Renal pelvis (tissue), 12 donors: ENCODE measurements at places on chromosomes 3 and 15. TPM values are rescaled to one million over a fixed set of nuclear protein-coding genes. Genes with fewer than 3 reads are reported as not detected.

DNA sequence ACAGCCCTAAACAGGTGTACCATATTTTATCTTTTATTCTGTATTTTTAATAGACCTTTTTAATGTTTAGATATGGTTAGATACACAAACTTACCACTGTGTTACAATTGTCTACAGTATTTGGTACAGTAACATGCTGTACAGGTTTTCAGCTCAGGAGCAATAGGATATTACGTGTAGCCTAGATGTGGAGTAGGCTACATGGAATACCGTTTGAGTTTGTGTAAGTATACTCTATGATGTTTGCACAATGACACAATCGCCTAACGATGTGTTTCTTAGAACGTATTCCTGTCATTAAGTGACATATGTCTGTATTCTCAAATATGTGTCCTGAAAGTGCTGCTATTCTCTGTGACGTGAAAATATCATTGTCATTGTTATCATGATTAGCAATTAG, 62.6 kb downstream of the MFSD1 start:
- DNase-seq: no peak

- DNase-seq: no peak
Measured at GRCh38 chr3:108295421-108296175, 750 bp upstream of the HHLA2 start.

GRCh38 chr3:180223268-180223667, 186.5 kb upstream of the PEX5L start:
- DNase-seq: no peak

- DNase-seq: no peak
Measured at GRCh38 chr15:34360298-34360697, 6.7 kb downstream of the LPCAT4 start.

- no peak for DNase-seq
Measured at GRCh38 chr15:64461721-64462162, 1.4 kb downstream of the ZNF609 start.

DNA sequence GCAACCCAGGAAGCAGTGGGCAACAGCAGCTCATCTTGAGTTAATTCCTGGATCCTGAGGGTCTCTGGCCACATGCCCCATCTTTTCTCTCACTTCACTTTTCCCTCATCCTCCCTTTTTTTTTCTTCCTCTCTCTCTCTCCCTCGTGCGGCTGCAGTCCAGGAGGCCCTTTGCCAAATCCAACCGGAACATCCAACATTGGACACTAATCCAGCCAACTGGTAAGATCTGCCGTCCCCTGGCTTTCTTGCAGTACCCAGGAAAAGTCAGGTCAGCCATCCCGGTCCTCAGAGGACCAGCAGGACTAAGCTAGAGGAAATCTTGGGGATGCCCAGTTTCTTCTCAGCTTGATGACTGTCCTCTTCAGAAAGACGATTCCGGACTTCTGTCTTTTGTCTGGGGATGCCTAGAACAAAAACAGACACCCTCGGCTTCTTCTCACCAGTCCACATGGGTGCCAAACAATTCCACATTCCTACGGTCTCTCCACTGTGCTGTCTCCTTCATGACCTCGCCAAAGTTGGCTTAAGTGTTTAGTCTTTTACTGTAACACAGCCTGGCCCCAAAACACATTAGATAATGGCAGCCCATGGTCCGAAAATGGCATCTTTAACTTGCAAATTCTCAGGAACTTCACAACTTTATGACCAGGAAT, 115.6 kb downstream of the GSK3B start:
- no peak for DNase-seq

DNA sequence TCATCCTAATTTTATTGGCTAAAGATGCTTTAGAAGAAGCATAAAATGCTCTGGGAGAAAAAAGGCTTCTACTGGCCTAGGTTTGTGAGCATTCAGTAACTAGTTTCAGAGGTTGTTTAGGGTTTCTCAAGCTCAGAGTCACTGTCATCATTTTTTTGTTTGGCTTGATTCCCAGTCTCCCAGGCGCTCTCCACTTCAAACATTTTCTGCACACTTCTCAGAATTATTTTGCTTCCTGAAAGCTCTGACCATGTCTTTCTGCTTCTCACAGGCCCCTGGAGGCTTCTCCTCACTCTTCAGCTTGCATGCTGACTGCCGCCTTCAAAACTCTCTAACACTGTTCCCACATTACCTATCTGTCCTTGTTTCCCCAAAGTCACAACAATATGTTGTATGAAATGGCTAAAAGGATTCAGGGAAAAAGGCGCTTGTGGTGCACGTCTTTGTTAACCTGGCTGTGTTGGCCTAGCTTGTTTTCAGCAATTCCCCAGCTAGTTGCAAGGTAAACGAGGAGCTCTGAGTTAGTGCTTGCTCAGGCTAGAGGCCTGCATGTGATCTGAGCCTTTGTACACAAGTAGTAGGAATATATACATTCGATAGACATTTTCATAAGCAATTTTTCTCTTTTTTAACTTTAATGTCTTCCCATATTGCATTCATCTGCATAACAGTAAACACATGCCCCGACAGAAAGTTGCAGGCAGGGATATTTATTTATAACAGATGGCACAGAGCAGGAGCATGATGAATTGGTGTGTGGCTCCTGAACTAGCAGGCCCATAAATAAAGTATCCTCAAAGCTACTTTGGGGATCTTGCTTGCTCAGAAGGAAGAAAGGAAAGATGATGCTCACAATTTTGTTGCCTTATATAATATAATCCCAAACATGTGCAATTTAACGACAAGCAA, 129.2 kb upstream of the DPH6 start:
- no peak for DNase-seq

DNA sequence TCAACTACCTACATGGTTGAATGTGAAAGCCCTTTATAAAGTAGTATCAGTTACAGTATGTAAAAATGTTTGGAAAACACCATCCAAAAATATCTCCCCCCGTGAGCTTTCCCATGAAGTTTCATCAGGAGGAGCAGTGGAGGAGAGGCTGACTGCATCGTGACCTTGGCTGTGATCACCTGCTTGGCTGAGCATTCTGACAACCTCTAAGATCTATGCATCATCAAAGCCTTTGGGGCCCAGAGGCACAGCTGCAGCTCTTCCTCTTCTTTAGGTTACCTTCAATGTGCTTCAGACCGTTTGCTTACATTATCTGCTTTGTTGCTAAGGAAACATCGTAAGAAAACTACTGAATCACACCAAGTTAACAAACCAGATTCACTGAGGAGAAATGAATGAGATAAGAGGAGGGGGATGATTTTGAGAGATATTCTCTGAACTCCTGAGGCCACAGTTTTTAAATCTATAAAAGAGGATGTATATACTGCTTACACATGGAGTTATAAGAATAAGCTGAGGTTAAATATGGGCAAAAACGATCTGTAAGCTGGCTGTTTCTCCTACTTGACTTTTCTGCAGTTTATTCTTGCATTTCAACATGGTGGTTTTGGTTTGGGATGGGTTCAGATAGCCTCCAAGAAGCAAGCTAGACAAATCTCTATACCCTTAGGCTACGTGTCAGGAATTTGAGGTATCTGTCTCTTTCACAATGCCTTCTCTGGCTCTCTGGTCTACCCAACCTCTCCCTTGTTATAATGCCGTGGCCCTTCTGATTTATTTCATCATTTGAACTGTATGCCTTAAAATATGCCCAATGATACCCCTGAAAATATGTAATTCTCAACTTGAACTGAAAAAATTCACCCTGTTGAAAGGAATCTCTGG, 4.0 kb downstream of the GCSAM start:
- DNase-seq: peak; percentile 44

- DNase-seq: peak; percentile 47
Measured at GRCh38 chr3:169764312-169764881, 463 bp downstream of the TERC start.

- no peak for DNase-seq
Measured at GRCh38 chr15:40323953-40324937, 753 bp downstream of the INAFM2 start.

GRCh38 chr3:98814817-98815420, 51.8 kb downstream of the ST3GAL6 start:
- no peak for DNase-seq

- DNase-seq: no peak
Measured at GRCh38 chr3:128323206-128324081, 143.2 kb downstream of the DNAJB8 start.

GRCh38 chr3:50653937-50654595, 20.7 kb upstream of the DOCK3 start:
- DNase-seq: no peak

DNA sequence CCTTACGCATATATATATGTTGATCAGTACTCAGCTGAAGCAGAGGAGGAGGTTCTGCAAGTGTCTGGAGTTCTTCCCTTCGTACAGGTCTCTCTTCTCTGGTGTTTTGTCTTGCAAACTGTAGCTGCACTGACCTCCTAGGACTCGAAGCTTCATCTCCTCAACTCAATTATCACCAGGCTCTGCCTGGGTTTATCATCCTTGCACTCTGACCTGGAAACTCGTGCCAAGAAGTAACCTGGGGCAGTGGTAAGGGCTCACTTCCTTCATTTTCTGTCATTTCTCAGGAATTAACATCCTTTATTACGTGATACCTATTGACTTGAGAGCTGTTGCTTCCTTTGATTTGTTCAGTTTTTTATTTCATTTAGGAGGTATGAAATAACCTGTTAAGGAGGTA, 14.4 kb downstream of the REC114 start:
- no peak for DNase-seq

- no peak for DNase-seq
Measured at GRCh38 chr3:41041462-41041861, 157.8 kb upstream of the CTNNB1 start.

GRCh38 chr3:48215466-48215865, 7.8 kb upstream of the CAMP start:
- peak; percentile 55 for DNase-seq

GRCh38 chr3:141401095-141401494, 32.8 kb downstream of the ZBTB38 start:
- DNase-seq: no peak

DNA sequence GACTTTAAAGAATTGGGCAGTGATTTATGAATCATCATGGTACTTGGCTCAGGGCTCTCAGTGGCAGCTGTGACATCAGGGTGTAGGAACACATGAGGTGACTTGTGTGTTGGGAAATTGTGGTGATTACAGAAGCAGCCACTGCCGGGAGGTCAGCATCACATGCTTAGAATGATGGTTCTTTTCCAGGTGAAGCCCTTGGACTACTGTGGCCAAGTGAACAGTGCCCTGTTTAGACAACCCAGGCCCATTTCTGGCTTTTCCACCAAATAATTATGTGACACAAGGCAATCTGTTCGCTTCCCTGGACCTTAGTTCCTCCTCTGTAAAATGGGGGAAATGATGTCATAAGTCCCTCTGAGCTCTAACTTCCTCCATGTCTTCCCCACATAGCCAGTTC, 139.7 kb upstream of the ROPN1 start:
- DNase-seq: no peak

- DNase-seq: no peak
Measured at GRCh38 chr3:102444101-102444500, 9.3 kb downstream of the ZPLD1 start.

DNA sequence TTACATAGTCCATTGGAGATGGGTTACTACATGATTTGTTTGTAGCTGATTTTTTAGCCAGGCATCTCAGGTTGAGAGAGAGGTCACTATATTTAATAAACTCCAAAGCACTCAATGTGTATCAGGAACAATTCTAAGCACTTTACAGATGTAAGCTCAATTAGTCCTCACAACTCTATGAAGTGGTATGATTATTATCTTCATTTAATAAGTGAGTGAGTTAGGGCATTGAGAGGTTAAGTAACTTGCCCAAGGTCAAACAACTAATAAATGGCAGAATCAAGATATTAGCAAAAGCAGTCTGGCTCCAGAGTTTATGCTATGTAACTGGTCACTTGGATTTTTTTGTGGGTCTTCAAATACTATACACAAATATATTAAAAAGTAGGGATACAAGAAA, 56.3 kb upstream of the ABI3BP start:
- DNase-seq: no peak

GRCh38 chr15:65730549-65731172, 61.4 kb downstream of the DENND4A start:
- DNase-seq: no peak

DNA sequence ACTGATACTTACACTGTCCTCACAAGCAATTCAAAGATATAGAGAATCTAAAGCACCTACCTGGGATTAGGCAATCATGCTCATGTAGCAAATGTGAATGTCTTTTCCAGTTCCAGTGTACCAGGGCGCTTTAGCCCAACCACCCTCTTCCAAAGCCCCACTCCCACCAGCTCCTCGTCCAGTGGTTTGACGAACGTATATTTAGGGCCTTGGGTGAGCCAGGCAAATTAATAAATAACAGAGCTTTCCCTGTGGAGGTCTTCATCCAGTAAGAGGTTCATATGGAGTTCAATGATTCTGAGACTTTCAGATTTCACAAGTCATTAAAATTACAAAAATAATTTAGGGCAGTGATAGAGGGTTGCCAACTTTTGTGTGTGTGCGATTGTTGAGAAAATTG, 162.3 kb upstream of the C2CD4B start:
- no peak for DNase-seq

GRCh38 chr15:99404454-99404853, 153.2 kb downstream of the LRRC28 start:
- no peak for DNase-seq

DNA sequence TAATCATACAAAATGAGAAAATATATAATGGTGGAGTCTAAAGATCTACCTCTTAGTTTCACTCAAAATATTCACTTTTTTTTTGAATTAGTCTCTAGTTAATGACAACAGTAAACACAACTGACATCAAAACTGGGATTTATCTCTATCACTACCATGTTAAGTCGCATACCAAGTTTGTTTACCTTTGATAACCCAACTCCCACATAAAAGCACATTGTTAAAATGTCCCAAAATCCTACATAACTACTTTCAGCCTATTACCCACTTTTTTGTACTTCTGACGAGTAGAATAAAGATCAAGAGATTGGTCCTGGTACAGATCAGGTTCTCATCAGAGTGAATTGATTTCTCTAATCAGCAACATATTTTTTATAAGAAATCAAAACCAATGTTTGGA, 518.5 kb downstream of the EPHA3 start:
- no peak for DNase-seq

DNA sequence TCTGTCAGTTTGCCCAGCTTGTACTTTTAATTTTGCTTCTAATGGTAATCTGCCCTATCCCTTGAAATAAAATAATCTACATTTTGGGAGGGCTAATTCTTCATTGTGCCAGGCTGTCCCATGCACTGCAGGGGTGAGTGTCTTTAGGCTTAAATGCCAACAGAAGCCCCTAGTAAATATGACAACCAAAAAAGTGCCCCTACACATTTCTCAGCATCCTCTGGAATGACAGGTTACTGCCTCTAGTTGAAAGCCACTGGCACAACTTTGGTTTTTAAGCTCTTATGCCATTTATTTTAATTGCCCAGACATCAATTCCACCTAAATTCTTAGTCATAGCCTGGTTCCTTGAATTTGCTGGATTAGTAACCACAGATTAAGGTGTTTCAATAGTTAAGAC, 3.4 kb downstream of the EPM2AIP1 start:
- DNase-seq: no peak

GRCh38 chr3:60294181-60294580, 957.1 kb downstream of the FHIT start:
- no peak for DNase-seq

SIDT1 gene
- polyA plus RNA-seq: 5.3 TPM

SEMA3G gene
- 32.7 TPM for polyA plus RNA-seq

ADCY5 gene
- polyA plus RNA-seq: 13.4 TPM

KLHL40 gene
- not detected for polyA plus RNA-seq

MYZAP gene
- 5.3 TPM for polyA plus RNA-seq

GOLGA6L22 gene
- polyA plus RNA-seq: 0.03 TPM

CAPN3 gene
- 28.7 TPM for polyA plus RNA-seq

CNTN3 gene
- 6.3 TPM for polyA plus RNA-seq

SYNPR gene
- 0.09 TPM for polyA plus RNA-seq

HTR3E gene
- not detected for polyA plus RNA-seq

FANCD2OS gene
- polyA plus RNA-seq: not detected

PTPN23 gene
- polyA plus RNA-seq: 31.5 TPM

ARPP21 gene
- 1.7 TPM for polyA plus RNA-seq

TJP1 gene
- 182 TPM for polyA plus RNA-seq

MAP6D1 gene
- 1.6 TPM for polyA plus RNA-seq
